Stimulated activated CD8-positive, alpha-beta memory T cell treated with anti-CD3 and anti-CD28 coated beads, Interleukin-4, amount 100 ng/mL, for 1 hour (primary cell): ENCODE measurements at places on chromosomes 5 and 9.

DNA sequence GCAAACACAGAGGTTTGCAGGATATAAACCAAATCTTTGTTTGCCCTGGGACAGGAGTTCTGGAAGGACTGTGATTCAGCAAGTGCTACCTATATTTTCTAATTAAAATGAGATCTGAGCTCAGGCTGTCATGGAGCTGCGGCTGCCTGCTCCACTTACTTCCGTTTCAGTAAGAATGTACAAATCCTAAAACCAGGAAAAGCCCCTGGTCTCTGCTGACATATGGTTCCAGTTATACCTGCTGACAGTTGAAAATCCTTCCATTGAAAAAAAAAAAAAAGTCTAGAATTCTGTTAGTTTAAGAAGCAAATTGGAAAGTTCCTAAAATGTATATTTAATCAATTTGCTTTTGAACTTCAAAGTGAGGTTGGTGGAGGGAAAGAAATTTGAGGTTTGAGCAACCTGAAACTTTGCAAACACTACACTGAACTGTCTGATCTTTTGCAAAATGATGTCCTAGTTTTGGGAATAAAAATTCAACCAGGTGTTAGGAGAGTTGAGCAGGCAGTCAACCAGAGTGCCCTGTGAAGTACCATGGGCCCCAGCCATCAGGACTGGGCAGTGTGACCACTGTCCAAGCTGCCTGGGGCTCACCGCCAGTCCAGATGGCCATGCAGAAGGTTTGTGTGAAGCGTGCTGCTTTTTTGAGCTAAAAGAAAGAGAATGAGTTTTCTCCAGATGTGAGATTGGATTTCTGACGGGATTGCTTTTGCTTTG, 50.6 kb downstream of the SHB start:
- DNase-seq = no peak

DNA sequence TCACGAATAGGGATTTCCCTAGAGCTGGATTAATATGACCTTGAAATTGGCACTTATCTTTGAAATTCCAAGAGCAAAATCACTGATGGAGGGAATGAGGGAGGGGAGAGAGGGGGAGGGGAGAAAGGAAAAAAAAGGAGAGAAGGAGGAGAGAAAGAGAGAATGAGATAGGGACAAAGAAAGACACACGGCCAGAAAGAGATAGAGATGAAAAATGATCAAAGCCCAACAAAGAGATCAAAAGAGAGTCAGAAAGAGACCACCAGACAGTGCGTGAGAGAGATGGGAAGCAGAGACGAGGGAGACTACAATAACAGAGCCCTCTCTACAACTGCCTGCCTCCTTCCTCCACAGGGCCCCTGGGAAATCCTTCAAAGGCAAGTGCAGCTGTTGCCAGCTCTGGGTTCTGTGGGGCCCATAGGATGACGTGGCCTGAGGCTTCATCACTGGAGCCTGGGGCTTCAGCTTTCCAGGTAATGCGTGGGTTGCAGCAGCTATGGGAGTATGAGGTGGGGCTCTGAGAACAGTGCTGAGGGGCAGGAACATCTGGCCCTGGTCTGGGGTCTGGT, 58.3 kb upstream of the SHB start:
- no peak for DNase-seq

GRCh38 chr5:85049020-85049419, 664.3 kb upstream of the EDIL3 start:
- no peak for DNase-seq

- DNase-seq = no peak
These were observed 15.8 kb downstream of the DNAJA1 start for GRCh38 chr9:33040792-33041431.

GRCh38 chr9:113978725-113979342, 99.3 kb downstream of the AMBP start:
- DNase-seq = no peak

DNA sequence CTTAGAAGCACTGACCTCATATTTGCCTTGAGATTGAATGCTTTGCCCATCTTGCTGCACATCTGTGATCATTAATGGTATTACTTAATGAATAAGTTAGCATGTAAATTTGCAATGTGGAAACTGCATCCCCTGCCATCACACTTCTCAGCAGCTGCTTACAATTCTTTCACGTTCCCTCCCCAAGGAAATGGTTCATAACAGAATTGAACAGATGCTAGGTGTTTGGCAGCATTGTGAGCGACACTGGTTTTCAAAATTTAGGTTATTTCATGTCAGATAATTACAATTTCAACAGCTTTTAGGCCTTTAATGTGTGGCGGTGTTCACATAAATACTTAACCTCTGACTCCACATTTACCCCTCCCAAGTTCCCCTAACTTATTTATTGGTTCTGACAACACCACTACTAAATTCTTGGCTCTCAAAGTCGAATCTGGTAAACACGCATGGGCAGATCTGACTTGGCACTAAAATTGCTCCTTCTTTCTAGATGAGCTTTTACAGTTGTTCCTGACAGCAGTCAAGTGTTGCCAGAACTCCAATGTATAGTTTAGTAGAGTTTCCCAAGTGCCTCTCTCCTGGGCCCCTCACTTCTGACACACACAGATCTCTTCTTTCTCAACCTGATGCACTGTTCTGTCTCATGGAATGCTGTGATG, 46.8 kb downstream of the SLC1A3 start:
- DNase-seq = no peak

- DNase-seq = no peak
These were observed 78.4 kb downstream of the APBA1 start for GRCh38 chr9:69593756-69594155.

DNA sequence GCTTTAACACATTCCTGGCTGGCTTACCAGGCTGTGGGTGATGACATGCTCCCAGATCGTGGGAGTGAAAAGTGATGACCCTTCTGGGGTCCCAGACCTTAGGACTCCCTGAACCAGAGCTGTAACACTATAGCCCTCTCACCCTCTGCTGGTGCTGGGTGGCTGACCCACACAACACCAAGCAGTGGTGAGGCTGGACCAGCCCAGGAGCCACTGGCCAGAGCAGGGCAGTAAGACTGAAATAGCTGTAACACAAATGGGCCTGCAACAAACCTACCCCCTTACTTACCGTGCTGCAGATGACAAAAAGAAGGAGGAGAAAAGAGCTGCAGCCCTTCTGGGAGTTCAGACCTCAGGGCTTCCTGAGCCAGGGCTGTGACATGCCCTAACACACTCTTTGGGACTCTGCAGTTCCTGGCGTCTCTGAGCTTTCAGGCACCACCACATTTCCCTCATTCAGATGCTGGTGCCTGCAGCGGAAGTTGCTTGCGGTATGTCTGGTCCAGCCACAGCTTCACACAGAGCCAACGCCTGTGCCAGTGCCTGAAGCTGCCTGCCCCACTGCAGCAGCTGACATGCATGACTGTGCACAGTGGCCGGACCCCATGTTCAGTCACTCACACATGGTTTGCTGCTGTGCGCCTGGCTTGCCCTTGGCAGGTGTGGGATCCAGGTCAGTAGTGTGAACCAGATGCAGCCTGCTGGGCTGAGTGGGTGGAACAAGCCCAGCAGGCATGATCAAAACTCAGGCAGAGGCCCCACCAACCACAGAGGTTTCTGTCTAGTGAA, 1247.4 kb downstream of the EFNA5 start:
- DNase-seq = no peak

DNA sequence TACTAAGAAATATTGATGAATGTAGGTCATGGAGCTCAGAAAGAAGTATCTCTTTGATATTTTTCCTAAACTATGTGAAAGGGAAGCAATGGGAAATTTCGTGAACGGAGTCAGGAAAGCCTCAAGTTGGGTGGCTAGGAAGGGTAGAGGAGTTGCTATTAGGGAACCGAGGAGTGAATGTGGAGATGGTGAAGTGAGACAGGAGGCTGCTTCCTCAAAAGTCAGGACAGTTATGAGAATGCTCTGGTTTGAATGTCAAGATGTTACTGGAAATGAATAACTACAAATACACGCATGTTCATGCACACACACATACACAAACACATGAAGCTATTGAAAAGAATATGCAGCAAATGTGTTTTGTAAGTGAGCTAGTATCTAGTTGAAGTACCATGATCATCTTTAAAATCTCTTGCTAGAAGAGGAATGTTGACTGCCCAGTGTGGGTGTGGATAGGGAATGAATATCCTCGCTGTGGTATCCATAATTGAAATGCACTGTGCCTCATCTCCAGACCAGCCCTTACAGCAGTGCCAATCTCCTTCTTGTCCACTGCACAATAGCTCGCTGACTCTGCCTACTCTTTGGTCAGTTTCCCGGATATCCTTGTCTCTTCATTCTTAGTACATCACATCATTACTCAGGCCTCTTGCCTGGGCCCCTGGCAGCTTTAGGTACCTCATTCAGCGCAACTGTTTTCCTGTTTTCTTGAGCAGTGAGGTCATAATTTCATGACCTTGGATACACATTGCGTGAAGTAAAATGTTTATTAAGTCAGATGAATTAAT, 21.9 kb upstream of the PDCD1LG2 start:
- no peak for DNase-seq

DNA sequence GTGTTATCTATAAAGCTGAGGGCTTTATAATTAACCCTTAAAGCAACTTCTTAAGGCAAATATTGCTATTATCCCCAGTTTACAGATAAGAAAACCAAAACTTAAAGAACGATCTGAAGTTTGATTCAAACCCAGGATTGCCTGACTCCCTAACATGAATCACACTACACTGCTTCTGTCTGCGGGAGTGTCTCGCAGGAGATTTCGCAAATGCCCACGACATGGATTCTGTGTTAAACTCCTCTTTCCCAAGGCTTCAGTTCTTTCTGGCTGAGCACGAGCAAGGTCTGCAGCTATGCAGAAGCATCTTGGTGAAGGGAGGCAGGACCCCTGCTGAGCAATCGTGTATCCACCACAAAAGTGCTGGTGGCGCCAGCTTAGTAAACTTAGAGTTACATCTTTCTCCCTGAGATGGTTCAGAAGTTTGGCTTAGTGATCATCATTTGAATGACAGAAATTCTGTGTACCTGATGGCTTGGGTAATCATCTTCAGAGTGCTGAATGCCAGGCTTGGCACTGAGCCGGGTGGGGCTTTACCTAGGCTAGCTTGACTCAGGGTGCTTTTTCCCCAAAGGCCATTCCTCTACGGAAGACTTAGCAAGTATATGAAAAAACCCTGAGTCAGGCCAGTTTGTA, 81.4 kb upstream of the PIK3R1 start:
- no peak for DNase-seq

GRCh38 chr5:148414833-148415232, 31.1 kb downstream of the FBXO38 start:
- DNase-seq = no peak

GRCh38 chr5:14415024-14415697, 166.4 kb upstream of the OTULINL start:
- DNase-seq = no peak

- DNase-seq = no peak
These were observed 16.4 kb downstream of the LNPEP start for GRCh38 chr5:96952118-96952750.

GRCh38 chr5:6430418-6431028, 18.1 kb upstream of the UBE2QL1 start:
- no peak for DNase-seq

DNA sequence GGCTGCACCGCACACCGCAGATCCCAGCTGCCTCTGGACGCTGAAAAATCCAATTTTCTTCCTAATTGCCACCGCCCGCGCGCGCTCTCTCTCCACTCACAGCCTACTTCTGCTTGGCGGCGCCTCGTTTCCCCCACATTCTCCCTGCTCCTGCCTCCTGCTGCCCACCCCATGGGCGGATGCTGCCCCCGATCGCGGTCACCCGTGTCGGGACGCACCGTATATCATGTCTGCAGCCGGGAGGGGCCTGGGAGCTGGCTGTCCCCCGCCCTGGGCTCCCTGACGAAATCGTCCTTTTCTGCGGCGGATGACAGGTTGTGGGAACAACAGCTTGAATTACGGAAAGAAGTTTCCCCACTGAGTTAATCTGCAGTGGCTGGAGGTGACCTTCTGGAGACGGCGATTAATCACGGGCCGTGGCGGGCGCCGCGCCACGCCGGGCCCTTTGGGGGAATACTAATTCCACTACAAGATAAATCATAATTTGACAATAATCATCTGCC, 36.3 kb upstream of the PSD2 start:
- DNase-seq = no peak

GRCh38 chr9:34566322-34566721, 23.2 kb downstream of the CNTFR start:
- DNase-seq = no peak

GRCh38 chr5:132497488-132497997, 7.0 kb upstream of the IRF1 start:
- no peak for DNase-seq

GRCh38 chr9:129864991-129865647, 29.9 kb downstream of the USP20 start:
- DNase-seq = no peak

DNA sequence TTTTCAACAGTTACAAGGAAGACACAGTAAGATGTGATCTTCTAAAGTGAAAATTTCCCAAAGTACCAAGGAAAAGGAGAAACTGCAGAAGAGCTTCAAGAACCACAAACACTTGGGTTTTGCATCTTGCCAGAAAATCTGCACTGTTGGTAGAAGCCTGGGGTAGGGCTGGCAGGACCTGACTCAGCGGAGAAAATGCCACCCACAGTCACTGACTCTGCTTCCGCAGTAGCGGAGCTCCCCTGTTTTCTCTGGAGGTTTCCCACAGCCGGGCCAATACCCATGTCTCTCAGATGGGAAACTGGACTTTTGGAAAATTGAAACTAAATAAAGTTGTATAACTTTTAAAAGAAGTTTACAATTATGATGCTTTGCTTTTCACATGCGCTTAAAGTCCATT, 104.2 kb downstream of the MEF2C start:
- no peak for DNase-seq

DNA sequence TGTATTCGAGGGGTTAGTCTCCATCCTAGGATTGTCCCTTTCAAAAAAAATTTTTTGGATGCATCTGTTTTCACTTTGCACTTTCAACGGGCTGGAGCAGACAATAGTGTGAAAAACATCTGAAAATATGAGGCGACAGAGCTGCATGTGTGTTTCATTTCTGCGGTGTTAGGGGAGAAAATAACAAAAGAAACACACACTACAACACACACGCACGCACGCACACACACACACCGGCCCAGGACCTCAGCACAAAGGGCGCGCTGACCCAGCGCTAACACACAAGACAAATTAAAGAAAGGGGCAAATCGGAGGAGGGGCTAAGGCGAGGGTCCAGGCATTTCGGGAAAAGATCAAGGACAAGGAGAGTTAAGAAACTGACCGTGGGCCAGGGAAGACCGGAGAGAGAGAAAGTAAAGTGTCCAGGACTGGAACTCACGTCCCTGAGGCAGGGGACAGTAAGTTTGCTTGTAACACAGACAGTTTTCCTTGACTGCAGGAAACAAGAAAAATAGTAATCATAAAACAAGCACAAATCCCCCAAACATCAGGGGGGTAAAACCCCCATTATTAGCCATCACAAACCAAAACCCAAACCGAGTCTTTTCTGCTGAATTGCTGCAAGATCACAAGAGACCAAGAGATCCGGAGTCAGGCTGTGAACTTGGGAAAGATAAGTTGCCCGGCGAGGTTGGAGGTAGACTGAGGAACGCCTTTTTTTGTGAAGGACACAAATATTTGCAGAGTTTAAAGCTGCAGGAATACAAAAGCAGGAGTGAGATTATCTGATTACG, 302.1 kb downstream of the PARP8 start:
- no peak for DNase-seq

DNA sequence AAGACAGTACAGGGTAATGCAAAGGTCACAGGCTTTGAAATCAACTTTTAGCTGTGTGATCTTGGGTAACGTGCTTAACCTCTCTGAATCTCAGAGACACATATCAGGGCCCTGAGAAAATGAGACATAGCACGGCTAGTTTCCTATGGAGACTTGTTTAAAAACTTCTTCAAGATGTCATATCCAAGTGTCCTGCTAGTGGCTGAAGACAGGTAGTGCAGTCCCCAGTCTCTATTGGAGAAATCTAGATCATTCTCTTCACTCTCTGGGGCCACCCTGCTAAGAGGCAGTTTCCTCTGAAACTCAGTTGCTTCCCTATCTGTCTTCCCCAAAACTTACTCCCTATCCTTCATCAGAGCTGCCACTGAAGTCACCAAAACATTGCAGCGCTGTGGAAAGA, 30.3 kb upstream of the GRXCR2 start:
- no peak for DNase-seq
